ENCODE measurements at places on chromosomes 6 and 20.
A peak's percentile ranks its signal among the peaks of the same experiment; 100 is the strongest.

DNA sequence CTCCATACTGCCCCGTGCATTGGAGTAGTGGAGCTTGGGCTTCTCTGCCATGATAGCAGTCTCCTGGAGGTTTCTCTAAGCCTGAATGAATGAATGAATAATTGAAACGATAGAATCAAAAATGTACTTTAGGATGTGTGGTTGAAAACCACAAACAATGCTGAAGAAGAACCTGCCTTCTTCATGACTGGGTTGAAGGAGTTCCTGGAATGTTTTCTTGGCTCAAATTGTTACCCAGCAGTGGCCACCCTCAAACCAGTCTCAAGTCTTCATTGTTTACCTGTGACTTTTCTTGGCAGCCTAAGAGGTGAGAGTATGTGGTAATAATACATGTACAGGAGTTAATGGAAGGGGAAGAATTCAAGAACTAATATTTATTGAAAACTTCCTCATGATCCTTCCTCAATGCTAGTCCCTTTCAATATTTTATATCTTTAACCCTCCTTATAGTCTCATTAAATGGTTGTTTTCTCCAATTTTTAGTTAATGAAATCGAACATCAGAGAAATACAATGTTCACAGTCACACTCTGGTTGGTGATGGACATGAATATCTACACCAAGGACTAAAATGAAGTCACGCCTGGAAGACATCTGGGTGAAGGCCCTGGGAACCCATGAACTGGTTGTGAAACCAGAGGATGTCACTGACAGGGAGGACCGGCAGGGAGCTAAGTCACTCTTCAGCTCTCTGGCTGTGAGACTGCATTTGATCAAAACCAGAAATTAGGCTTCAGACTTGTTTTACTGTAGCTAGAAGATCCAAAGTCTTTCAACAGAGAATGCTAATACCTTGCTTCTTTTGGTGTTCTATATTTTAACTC lies at the start of gene GSTA5:
Gene GSTA5 (minus strand): TSS at position 51 of the 823 bp plus-strand sequence.
- DNase-seq = no peak

- no peak for DNase-seq
These were observed 20.4 kb downstream of the SERINC3 start for GRCh38 chr20:44501448-44501847.

DNA sequence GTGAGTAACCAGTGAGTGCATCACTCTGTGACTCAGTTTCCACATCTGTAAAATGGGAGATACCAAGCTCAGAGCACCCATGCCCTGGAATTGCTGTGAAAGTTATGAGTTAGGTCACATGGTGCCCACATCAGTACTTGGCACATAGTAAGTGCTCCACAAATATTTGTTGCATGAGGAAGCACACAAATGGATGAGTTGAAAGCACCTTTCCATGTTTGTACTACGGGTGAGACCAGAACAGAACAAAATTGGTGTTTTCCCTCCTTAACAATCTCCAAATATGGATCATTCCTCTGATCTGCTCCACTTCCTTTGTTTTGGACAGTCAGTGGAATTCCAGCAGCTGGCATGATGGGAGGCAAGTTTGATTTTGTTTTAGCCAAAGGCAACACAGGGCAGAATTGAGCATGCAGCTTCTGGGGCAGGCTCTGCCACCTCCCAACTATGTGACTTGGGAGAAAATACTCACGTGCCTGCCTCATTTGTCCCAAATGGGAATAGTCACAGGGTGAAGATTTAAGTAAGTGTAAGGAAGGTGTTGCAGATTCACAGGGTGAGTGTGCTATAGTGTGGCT lies 503.7 kb upstream of the SULF2 start:
- DNase-seq = no peak

- DNase-seq = no peak
These were observed 68.6 kb upstream of the FYN start for GRCh38 chr6:111941686-111942330.

GRCh38 chr6:3329393-3330051 lies 70.8 kb downstream of the PSMG4 start:
- DNase-seq = no peak

DNA sequence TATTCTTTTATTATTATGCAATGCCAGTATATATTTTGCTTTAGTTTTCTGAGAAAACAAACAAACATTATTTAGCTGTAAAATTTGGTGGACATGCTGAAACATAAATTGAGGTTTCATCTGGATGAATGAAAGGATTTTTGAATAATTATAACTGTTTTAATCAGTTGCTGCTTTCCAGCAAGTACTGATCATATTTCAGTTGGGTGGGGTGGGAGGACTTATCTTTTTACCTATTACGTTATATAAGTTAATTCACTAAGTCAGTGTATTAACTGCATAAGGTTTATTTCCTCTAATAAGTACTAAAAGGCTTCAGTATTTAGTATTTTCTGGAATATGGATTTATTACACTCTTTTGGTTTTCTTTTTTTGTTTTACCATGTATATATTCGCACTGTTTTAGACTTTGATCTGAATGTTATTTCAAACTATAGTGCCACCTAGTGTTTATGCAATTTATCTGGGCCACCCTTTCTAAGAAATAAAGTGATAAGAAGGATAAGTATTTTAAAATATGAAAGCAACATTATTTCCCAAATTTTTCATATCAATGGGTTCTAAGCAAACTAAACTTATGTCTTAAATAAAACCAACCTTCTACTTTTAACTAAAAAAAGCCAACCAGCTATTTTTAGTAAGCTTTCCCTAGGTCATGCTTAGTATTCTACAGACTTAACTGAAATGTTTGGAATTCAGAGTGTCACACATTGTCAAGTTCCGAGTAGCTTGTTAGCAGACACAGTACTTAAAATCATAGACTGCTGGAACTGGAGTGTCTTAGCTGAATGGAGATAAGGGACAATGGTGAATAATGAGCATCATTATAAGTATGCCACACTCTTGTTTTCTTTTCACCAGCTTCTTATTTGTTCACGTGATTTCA lies 105.4 kb upstream of the MCHR2 start:
- DNase-seq = peak; percentile 28

- no peak for DNase-seq
These were observed 21.3 kb downstream of the FUCA2 start for GRCh38 chr6:143490244-143490643.

DNA sequence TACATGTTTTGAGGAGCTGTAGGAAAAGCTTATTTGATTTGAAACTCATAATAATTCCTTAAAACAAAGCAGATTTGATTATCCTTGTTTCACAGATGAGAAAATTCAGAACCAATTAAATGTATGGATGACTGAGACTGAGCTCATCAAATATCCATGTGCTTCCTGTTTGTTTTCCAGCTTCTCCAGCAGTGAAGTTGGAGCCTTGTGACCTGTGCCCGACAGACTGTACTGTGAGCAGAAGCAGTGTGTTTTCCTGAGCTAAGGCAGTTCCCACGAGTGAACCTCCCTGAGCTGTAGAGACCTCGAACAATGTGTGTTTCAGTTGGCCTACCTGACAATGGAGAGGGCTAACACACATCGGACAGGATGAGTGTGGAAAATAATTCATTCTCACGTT lies 599.5 kb upstream of the NRSN1 start:
- DNase-seq = no peak

- peak; percentile 14 for DNase-seq
These were observed 63.3 kb downstream of the TSPYL4 start for GRCh38 chr6:116190550-116190949.

GRCh38 chr6:159852877-159853276 lies 37.9 kb upstream of the MAS1 start:
- no peak for DNase-seq

DNA sequence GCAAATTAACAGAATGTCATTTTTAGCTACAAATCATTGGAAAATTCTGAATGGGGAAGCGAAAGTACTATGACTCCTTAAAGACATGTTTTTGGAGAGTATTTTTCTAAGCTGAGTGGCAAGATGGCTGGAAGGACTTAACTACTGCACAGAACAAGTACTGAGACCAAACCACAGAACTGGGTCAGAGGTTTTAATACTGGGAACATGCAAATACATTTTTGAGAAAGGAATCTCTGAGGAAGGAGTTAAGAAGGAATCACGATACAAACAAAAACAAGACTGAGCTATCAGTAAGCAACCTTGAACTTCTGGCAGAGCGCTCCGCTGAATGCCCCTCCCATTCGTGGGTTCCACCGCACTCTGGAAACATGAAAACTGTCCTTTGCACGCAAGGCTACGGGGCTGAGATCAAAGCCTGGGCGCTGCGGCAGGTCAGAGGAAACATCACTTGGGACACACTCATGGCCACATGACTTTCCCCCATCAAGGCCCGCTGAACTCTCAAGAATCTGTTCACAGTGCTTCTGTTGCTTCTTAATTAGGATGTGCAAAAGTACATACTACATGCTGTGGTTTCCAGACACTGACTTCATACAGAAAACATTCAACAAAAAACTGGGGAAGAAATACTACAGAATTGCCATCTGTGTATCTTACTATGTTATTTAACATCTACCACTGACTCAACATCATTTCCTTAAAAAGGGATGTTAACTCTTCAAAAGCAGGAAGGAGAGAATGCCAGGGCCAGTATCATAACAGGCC lies 27.8 kb downstream of the SLC23A2 start:
- peak; percentile 48 for DNase-seq

DNA sequence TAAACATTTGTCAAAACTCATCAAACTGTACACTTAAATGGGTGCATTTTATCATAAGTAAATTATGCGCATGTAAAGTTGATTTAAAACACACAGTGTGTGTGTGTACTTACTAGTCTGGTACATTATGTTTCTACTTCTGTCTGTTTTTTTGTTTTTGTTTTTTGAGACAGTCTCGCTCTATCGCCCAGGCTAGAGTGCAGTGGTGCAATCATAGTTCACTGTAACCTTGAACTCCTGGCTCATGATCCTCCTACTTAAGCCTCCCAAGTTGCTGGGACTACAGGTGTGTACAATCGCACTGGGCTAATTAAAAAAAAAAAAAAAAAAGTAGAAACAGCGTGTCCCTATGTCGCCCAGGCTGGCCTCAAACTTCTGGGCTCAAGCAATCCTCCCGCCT lies 23.0 kb upstream of the FKBP5 start:
- peak; percentile 1 for DNase-seq

GRCh38 chr20:46351357-46352058 lies 43.2 kb upstream of the CDH22 start:
- DNase-seq = peak; percentile 58

DNA sequence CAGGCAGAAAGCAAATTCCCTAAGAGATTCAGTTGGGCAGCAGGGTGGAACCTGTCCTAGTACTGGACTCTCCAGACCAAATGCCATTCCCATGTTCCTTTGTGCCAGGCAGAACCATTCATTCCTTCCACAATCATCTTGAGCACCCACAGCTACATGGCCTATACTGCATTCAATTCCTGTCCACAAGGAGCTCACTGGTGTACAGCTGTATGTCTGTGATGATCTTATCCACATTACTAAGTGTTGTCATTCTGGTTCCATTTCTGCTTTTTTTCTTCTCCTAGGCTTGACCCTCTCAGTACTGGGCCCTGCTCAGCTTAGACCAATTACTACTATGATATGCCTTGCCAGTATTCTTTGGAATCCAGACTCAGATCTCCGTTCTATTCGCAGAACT lies 27.5 kb downstream of the MAN1A1 start:
- no peak for DNase-seq

GRCh38 chr6:155248008-155249001 lies 15.5 kb upstream of the CLDN20 start:
- DNase-seq = peak; percentile 62

DNA sequence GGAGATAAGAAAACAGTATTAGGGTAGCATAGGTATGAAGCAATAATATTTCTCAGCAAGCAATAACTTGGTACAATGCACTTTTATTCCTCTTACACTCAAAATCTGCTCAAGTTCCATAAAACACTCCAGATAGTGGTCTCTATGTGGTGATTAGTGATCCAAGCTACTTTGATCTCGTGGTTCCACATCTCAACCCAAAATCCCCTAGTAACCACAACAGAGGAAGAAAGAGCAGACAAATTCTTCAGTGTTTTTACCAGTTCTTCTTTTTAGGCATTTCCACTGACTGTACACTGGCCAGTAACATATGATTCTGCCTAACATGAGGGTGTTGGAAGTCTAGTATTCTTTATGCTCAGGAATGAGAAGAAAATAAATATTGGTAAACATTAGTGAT lies 309.0 kb upstream of the PTCHD4 start:
- no peak for DNase-seq

- peak; percentile 32 for DNase-seq
These were observed 4.1 kb downstream of the SH3BGRL2 start for GRCh38 chr6:79635232-79635543.

DNA sequence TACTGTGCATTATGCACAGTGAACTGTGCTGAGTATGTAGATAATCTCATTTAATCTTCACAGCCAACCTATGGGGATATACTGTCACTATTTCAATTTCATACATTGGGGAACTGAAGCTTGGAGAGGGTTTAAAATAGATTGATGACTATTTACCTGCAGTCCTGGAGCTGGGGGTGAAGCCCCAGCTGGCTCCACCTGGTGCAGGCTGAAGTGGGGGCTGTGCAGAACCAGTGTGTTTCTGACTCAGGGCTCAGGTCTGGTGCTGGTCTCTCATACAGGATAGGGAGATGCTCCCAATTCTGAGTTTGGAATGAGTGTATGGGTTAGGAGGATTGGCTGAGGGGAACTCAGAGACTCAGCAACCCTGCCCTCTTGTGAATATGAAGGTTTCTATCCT lies 176.1 kb upstream of the CEP162 start:
- no peak for DNase-seq

DNA sequence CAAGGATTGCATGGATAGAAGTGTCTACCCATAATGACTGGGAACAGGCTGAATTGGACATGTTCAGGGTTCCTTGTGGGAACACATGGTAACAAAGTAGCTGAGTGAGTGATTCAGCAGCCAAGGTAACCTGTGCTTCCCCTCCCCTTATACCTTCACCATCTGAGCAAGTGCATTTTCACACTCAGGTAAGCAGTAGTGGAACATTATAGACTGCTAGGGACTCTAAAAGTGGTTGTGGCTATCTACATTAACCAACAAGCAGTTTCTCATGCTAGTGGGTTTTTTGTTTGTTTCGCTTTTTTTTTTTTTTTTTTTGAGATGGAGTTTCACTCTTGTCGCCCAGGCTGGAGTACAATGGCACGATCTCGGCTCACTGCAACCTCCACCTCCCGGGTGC lies 41.4 kb downstream of the KIZ start:
- no peak for DNase-seq

DNA sequence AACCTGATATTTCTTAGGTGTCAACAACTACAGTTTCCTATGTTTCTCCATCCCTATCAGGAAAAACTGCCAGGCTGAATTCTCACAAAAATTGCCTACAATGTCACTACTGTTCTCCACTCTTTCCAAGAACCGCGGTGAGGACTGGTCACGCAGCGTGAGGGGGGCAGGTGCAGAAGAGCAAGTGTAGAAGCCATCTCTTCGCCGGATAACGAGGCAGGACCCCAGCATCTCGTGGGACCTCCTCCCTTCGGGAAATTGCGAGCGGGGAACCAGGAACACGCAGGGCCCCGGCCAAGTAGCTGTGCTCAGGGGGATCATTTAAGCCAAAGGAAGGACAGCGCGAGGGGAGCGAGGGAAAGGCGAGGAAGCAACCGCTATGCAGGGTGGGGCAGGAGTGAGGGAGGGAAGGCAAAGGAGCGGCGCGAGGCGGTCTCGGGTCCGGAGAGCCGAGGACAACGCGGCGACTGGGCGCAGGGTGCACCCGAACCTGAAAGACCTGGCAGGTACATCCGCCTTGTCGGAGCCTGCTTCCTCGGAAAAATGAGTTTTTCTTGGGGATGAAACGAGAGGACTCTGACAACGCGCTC lies 559 bp downstream of the APMAP start:
- DNase-seq = no peak

GRCh38 chr6:132063738-132064137 lies 112.6 kb upstream of the CCN2 start:
- no peak for DNase-seq

- DNase-seq = no peak
These were observed 123.0 kb upstream of the AKIRIN2 start for GRCh38 chr6:87824958-87825491.

Measured in kidney (tissue), 22 donors.